Inflammatory macrophage (primary cell): ENCODE measurements at places on chromosomes 1 and 21.

DNA sequence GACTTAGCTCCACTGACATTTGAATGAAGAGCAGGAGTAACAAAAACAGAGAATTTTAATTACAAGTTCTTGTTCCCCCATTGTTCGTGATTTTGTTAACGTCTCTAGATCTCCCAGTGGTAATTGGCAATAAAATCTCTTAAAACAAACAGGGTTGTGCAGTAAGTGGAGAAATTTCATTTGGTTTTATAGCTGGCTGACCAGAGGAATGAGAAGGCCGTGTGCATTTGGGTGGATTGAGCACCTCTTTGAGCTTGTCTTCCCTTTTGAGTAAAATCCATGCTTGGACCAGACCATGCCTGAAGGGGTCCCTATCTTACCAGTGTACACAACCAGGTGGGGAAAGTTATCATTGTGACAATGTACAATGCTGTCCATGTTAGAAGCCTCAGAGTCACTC lies 137.8 kb downstream of the HIVEP3 start:
- no peak for DNase-seq

- DNase-seq, result peak; percentile 29
These were observed 26.5 kb upstream of the RPL11 start for GRCh38 chr1:23664837-23665795.

GRCh38 chr21:44534688-44535087 lies 5.3 kb downstream of the KRTAP10-1 start:
- no peak for DNase-seq

- DNase-seq, result no peak
These were observed 90.6 kb downstream of the HIVEP3 start for GRCh38 chr1:41827991-41828570.

- no peak for DNase-seq
These were observed 260.7 kb downstream of the CHRM3 start for GRCh38 chr1:239647045-239647444.

DNA sequence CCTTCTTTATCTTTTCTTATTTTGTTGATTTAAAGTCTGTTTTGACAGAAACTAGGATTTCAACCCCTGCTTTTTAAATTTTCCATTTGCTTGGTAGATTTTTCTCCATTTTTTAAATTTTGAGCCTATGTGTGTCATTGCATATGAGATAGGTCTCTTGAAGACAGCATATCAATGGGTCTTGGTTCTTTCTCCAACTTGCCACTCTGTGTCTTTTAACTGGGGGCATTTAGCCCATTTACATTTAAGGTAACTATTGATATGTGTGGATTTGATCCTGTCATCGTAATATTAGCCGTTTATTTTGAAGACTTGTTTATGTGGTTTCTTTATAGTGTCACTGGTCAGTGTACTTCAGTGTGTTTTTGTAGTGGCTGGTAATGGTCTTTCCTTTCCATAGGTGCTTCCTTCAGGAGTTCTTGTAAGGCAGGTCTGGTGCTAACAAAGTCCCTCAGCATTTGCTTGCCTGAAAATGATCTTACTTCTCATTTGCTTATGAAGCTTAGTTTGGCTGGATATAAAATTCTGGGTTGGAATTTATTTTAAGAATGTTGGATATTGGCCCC lies 223.9 kb downstream of the USP25 start:
- no peak for DNase-seq

DNA sequence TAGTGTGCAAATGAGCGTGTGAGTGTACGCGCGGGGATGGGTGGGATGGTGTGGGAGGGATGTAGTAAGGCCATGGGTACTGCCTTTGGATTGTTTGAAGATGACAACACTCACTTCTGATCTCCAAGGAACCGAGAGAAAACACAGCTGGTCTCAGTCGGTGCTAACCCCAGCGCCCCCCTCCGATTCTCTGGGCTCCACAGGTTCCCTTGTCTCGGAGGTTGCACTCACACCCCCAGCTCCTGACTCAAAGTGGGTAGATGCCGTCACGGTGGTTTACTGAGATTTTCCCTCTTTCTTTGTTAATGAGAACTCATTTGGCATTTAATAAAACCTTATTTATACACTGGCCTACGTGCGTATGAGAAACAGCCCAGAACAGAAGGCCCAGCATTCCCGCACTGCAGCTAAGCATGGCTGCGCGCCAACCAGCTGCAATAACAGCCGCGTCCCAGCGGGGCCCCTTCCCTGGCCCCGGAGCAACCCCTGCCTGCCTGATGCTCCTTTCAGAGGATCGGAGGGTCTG lies 25.8 kb downstream of the ABCA4 start:
- DNase-seq, result no peak

GRCh38 chr1:178644308-178645120 lies 80.5 kb upstream of the RALGPS2 start:
- no peak for DNase-seq

DNA sequence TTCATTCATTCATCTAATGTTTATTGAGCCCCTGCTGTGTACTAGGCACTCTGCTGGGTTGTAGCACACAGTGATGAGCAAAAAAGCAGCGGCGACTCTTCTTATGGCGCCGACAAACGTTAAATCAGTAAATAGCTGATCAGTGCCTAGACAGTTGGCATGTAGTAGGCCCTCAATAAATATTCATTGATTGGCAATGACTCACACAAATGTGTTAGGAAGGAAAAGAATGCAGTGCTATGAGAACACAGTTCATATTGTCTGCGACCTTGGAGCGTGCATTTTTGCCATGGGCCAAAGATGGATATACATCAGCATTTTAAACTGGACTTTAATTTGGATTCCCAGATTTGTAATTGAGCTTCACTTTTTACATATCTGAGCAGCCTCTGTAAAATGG lies 52.0 kb downstream of the PRDM2 start:
- DNase-seq, result no peak

- DNase-seq, result no peak
These were observed 212.0 kb upstream of the FAM78B start for GRCh38 chr1:166378805-166379204.

DNA sequence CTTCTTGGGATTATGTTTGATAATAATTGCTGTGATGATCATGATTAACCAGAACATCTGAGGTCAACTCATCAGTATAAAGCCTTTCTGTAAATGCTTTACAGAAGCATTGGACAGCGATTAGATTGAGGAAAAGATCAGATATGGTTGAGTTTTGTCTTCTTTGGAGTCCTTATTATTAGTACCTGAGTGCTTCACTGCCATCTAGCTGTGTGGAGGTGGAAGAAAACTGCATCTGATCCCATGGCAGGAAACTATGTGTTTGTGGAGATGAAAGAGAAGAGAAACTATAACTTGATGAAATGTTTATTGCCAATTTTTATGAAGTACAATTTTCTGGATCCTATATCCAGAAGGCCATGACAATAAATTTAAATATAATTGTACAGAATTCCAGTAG lies 11.4 kb downstream of the FLG2 start:
- DNase-seq, result no peak

GRCh38 chr1:25066256-25066655 lies 136.2 kb upstream of the RUNX3 start:
- no peak for DNase-seq

DNA sequence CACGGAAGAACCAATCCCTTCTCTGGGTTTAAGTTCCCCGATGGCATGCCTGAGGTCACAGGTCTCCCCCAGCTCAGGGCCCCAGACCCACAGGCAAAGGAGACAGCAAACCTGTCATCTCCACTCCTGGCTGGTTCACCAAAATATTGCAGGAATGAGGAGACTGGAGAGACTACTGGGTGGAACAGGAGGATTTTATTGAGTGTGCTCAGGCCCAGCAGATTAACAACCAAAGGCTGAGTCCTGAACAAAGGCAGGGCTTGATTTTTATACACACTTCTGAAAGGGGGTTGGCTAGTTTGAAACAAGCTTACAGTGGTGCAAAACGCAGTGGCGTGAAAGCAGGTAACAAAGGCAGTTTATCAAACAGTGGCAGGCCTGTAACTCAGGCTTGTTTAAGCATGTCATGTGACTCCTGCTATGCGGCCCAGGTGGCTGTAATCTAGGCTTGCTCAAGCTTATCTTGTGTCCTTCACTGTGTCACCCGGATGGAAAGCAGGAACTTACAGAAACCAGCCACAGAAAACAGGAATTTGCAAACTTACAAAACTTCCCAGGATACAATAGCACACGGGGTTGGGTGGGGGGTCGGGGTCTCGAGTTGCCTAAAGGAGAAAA lies 27.4 kb upstream of the KCNJ15 start:
- DNase-seq, result no peak

DNA sequence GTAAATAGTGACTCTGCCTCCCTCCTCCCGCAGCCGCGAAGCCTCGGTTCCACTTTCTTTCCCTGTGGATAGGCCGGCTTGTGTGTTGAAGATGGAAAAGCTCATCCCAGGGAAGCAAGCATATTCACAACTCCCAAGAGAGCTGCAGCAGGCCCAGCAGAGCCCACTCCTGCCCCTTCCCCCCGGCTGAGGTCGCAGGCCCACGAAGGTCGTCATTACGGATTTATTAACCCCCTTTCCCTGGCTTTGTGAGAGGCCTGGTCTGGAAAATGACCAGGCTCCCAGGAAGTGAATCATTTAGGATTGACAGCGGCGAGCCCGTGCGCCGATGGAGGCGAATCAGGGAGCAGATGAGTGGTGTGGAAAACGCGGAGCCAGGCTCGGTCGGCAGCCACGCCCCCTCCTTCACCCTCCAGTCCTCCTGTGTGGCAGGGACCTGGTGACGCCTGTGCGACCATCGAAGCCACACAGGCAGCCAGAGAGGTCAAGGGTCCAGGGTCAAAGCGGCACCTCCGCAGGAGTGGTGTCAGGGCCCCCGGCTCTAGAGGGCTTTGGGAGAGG lies 93.4 kb downstream of the PRDM16 start:
- no peak for DNase-seq

GRCh38 chr1:228094432-228095016 lies 8.6 kb downstream of the C1orf35 start:
- no peak for DNase-seq

DNA sequence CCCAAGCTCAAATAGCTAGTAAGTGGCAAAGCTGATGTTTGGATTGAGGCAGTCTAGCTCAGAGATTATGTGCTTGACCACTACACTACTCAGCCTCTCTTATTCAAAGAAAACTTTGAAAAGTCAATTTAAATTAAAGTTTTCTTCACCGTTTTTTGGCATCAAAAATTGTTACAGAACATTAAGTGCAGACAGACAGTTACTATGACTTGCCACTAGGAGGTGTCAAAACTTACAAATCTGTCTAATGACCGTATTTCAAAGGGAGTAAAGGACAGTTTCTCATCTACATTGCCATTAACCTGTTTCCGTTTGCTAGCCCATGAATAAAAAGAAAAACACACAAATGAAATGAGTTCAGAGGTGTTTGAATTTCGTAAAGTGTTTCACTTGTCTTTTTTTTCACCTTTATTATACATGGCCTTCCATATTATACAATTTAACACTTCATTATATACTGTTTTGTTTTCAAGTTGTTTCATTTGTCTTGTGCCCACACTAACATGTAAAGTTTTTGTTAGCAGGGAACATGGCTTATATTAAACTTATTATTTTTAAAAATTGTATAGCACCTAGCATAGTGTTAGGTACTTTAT lies 57.4 kb upstream of the MTF2 start:
- DNase-seq, result peak; percentile 67

- DNase-seq, result no peak
These were observed 32.1 kb downstream of the ARID4B start for GRCh38 chr1:235295902-235296350.

DNA sequence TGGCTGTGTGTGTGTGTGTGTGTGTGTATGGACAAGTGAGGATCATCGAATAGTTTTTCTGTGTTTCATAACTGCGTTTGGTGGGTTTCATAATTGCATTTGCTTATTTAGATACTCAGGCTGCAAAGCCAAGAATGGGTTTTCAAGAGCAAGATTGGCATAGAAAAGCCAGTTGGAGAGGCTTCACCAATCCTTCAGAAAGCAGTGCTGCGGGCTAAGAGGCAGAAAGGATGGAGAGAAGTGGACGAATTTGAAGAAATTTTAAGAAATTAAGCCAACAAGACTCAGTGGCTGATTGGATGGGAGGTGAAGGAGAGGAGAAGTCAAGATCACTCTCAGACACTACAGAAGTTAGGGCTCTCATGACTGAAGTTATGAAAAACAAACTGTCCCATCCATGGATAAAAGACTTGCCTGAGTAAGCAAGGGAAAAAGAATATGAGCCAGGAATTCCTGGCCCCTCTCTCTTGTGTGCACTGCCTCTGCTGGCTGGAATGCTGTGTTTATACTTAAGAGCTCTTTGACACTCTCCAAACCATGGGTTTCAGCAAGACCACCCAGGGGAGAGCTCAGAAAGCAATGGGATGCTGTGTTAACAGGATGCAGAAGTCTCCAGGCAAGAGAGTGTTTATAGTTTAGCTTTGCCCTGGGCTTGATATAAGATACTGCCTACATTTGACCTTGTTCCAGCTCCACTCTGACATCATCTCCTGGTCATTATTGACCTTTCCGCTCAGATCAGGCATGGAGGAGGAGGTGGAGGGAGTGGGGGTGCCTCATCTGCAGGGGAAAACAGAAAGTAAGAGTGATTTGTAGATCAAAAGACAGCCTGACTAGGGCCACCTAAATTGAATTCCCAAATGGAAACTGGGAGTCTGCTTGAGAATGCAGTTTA lies 232.0 kb upstream of the PLXNA2 start:
- no peak for DNase-seq

DNA sequence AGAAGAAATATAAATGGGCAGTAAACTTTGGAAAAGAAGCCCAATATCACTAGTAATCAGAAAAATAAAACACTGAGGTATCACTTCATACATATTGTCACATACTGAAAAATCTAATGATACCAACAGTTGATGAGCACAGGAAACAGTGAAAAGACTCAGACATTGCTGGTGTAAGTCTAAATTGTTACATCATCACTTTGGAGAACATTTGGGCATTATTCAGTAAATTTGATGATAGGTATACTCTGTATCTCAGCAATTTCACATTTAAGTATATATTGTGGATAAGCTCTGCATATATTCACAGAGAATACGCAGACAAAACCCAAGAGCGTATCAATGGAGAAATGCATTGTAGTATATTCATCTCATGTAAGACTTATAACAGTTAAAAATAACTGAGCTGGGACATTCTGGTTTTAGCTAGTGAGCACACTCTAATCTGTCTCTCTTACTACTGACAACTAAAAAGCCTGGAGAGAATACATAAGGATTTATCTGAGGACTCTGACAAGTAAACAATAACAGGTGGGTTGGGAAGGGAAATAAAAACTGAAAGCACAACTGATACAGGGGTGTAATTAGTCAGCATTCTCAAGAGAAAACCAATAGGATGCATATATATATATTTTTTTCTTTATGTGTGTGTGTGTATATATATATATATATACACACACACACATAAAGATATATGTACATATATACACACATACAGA lies 212.7 kb upstream of the JUN start:
- no peak for DNase-seq
